ENCODE measurements at places on chromosomes 16 and 17. TPM values are rescaled to one million over a fixed set of nuclear protein-coding genes. Genes with fewer than 3 reads are reported as not detected.

Gene WDR59
- total RNA-seq, result 22.4 TPM

Gene FBXW10B
- not detected for total RNA-seq

DNA sequence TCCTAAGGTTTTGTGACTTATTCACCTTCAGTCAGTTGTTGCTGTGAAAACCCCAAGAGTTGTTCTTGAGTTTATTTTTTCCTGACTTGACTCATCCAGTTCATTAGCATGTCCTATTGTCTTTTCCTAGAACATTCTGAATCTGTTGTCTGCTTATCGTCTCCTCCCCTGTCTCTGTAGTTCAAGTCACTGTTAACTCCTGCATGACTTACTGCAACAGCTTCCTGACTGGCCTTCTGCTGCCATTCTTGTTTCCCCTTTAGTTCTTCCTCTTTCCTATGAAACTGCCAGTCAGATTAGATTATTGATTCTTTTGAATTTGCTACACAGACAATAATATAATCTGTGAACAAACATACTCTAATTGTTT lies 161.5 kb downstream of the FTO start:
- peak; percentile 72 for DNase-seq

DNA sequence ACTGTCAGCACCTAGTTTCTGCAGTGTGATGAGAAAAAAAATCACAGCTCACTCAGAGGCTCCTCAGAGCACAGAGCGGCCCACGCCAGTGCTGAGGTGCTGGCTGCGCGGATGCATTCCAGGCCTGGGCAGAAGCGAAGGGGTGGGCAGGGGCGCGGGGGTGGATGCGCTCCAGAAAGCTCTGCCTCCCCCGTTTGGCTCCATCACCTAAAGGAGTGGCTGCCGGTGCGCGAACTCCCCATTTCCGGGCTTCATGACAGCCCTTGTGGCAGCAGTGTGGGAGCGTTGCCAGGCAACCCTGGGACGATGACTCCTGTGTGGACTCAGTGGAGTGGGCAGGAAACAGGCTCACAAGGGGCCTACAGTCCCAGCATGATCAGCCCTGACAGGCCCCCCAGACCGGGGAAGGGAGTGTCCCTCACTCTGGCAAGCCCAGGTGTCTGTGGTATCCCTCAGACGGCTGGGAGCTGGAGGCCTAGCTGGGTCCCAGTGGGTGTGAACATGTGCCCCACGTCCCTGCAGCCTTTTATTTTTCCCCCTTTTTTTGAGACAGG lies 32.8 kb upstream of the NUDT16L1 start:
- DNase-seq, result peak; percentile 25

GRCh38 chr17:28885951-28886350 lies 11.6 kb downstream of the FLOT2 start:
- DNase-seq, result no peak

Gene LPO
- total RNA-seq, result not detected

Gene PLCG2
- 0.09 TPM for total RNA-seq

DNA sequence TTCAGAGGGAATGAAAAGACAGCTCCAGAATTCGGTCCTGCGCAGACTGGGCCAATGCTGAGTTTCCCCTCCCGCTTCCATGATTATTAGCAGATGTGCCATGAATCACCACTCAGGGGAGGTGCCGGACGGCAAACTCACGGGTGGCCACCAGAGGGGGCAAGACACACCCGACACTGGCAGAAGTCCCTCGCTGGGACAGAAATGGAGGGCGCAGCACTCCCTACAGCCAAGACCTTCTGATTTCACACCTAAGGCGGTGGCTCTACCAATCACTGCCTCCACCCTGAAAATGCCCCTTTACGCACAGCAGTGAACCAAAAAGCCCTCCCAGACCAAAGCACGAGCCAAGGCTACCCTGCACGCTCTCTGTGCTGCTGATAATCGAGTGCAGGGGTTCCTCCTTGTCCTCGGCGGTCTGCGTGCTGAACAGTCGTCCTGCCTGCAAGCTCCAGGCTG lies 26.8 kb downstream of the TRAP1 start:
- DNase-seq, result peak; percentile 97

DNA sequence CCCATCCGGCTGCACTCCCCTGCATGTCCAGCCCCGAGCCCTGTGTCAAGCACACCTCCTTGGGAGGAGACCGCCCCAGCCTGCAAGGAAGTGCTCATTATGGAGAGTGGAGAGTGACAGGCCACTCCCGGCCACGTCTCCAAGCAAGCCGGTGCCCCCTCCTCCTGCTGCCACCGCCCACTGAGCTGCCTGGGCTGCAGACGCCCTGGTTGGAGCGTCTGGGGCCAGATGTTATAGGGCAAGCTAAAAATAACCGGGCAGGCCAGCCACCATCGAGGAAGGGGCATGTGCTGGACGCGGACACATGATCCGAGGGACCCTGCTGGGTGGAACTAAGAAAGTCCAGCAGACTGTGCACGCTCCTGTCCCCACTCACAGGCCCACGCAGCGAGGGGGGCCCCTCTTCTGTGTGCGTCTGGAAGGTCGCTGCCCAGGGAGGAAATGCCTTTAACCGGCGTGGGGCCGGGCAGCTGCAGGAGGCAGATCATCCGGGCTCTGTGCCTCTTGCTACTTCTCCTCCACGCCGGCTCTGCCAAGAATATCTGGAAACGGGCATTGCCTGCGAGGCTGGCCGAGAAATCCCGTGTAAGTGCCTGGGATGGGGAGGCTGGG lies at the start of gene WFDC1:
TSS of gene WFDC1 (plus strand) at position 348 of the 612 bp plus-strand sequence. CDS start at position 442, 94 bp downstream.
- DNase-seq, result peak; percentile 13

GRCh38 chr16:68368301-68368888 lies 57.6 kb downstream of the PRMT7 start:
- no peak for DNase-seq

Gene FA2H
- total RNA-seq, result not detected

DNA sequence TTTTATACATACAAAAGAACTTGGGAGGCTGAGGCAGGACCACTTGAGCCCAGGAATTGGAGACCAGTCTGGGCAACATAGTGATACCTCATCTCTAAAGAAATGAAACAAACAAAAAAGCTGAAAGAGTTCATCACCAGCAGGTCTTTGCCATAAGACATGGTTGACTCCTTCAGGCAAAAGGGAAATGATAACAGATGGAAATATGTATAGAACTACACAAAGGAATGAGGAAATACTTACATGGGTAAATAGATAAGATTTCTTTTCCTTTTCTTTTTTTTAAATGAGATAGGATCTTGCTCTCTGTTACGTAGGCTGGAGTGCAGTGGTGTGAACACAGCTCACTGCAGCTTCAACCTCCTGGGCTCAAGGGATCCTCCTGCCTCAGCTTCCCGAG lies 165.3 kb downstream of the PARN start:
- no peak for DNase-seq

Gene KRT15
- 0.63 TPM for total RNA-seq

GRCh38 chr16:17084130-17084529 lies 386.6 kb downstream of the XYLT1 start:
- no peak for DNase-seq

Gene KRTAP3-2
- not detected for total RNA-seq

Gene ALDH3A2
- 59.7 TPM for total RNA-seq

GRCh38 chr17:71548540-71549190 lies 572.2 kb upstream of the SOX9 start:
- no peak for DNase-seq

- DNase-seq, result no peak
Measured at GRCh38 chr17:72305472-72305871, 184.7 kb downstream of the SOX9 start.

DNA sequence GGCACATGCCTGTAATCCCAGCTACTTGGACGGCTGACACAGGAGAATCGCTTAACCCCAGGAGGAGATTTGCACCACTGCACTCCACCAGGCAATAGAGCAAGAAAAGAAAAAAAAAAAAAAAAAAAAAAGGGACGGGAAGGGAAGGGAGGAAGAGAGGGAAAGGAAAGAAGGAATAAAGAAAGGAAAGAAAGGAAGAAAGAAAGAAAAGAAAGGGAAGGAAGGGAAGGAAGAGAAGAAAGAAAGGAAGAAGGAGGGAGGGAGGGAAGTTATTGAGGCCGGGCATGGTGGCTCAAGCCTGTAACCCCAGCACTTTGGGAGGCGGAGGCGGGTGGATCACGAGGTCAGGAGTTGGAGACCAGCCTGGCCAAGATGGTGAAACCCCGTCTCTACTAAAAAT lies 50.4 kb upstream of the STAC2 start:
- DNase-seq, result no peak

DNA sequence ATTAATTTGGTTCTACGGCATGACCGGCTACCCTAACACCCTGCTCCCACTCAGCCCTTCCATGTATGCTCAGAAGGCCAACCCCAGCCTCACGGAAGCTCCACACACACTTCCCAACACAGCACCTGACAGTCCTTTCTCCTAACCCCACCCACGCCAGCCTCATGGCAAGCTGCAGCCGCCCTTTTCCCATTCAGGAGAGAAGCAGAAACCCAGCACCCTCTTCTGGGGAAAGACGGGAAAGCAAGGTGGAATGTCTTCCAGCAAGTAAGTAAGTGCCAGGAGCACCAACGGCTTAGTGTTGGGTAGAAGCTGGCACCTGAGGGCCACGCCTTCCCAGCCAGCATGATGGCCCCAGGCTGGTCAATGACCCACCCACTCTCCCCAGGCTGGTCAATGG lies 32.1 kb downstream of the ABR start:
- DNase-seq, result peak; percentile 67

Gene NOL11
- total RNA-seq, result 45.8 TPM

DNA sequence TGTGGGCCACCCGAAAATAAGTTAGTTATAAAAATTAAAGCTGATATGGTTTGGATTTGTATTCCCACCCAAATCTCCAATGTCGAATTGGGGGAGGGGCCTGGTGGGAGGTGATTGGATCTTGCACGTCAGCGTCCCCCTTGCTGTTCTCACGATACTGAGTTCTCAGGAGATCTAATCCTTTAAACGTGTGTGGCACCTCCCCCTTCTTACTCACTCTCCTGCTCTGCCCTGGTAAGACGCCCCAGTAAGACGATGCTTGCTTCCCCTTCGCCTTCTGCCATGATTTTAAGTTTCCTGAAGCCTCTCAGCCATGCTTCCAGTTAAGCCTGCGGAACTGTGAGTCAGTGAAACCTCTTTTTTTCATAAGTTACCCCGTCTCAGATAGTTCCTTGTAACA lies 35.4 kb downstream of the SYCE1L start:
- no peak for DNase-seq

DNA sequence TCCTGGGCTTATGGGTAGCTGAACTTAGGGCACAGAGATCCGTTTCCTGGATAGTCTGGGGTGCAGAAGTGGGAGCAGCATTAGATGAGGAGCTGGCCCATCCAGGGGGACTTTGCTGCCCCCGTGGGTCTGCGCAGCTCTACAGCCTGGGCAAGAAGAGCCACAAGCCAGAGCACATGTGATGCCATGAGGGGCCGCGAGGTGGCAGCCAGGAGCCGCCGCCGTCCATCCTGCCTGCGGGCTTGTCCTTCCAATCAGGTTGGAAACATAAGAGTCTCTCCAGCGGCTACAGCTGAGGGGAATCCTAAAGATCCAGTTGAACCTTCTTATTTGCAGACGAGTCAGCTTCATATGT lies 21.9 kb downstream of the C1QTNF1 start:
- peak; percentile 76 for DNase-seq

DNA sequence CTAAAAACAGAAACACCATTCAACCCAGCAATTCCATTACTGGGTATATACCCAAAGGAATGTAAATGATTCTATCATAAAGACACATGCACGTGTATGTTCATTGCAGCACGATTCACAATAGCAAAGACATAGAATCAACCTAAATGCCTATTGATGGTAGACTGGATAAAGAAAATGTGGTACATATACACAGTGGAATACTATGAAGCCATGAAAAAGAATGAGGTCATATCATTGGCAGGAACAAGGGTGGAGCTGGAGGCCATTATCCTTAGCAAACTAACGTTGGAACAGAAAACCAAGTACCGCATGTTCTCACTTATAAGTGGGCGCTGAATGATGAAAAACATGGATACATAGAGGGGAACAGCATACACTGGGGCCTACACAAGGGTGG lies 77.2 kb upstream of the MYOCD start:
- no peak for DNase-seq

DNA sequence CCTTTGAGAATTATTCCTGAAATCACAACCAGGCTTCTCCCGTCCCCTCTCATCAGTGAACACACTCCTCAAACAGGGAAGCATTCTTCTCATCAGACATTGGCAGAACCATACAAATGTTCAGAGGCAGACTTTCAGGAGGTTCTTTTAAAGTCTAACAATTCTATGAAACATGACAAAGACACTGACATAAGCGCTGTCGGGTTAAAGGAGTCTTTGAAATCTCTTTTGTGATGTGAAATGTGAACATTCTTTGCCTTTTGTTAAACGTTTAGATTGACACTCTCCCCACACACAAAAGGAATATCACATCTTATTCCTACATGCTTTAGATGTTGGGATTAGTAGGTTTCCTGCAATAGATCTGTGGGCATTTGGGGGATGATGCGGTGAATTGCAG lies 63.9 kb downstream of the NETO2 start:
- DNase-seq, result no peak
